ENCODE measurements at places on chromosomes 5 and 9. TPM values are rescaled to one million over a fixed set of nuclear protein-coding genes. Genes with fewer than 3 reads are reported as not detected.

Gene IL9
- not detected for total RNA-seq

Gene S100Z
- not detected for total RNA-seq

Gene JMY
- total RNA-seq = 9.7 TPM

Gene PCDHB4
- 1.7 TPM for total RNA-seq

Gene C9orf153
- 0.22 TPM for total RNA-seq

Gene COX7C
- total RNA-seq = 2,062 TPM

Gene PAPPA
- total RNA-seq = 1.2 TPM

Gene ROR2
- total RNA-seq = 0.43 TPM

Gene RNF183
- total RNA-seq = not detected

Gene GRM6
- total RNA-seq = not detected

Gene LCN15
- total RNA-seq = not detected

Gene MAP1B
- total RNA-seq = 49.7 TPM

Gene CYLC2
- not detected for total RNA-seq

Gene MSMP
- total RNA-seq = not detected

Gene DIRAS2
- not detected for total RNA-seq

Gene GNPDA1
- total RNA-seq = 22.7 TPM

Gene LRRC70
- total RNA-seq = 1.2 TPM

Gene NAIP
- 4.2 TPM for total RNA-seq

Gene NKD2
- total RNA-seq = 2.8 TPM

Gene PNPLA7
- total RNA-seq = 12.2 TPM

Gene CSF1R
- total RNA-seq = 19.5 TPM

Gene FAM151B
- total RNA-seq = 1.5 TPM

- no peak for DNase-seq
These were observed 62.4 kb downstream of the MAT2B start for GRCh38 chr5:163567811-163568210.

DNA sequence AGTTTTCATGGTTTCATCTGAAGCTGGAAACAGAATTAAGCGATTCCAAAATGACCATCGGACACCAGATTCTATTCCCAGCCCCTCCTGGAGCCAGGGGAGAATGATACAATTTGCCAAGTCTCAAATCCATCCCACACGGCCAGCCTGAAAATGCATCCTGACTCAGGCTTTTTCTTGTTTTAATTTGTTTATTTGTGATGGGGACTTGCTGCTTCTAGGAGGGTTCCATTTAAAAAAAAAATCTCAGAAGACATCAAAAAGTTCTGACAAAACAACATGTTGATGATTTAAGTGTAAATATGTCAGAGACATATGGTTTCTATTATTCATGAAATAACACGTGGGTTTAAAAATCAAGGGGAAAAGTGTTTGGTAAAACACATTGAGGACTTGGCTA lies 173.2 kb downstream of the GAS1 start:
- DNase-seq = no peak

GRCh38 chr9:105127863-105128220 lies 116.6 kb upstream of the SLC44A1 start:
- no peak for DNase-seq

DNA sequence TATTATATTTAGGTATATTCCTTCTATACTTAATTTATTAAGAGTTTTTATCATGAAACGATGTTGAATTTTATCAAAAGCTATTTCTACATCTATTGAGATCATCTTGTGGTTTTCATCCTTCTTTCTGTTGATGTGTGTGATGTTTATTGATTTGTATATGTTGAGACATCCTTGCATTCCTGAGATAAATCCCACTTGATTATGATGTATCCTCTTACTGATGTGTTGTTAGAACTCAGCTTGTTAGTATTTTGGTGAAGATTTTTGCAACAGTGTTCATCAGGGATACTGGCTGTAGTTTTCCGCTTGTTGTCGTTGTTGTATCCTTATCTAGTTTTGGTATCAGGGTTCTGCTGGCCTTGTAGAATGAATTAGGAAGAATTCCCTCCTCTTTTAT lies 213.6 kb downstream of the GDNF start:
- DNase-seq = no peak

DNA sequence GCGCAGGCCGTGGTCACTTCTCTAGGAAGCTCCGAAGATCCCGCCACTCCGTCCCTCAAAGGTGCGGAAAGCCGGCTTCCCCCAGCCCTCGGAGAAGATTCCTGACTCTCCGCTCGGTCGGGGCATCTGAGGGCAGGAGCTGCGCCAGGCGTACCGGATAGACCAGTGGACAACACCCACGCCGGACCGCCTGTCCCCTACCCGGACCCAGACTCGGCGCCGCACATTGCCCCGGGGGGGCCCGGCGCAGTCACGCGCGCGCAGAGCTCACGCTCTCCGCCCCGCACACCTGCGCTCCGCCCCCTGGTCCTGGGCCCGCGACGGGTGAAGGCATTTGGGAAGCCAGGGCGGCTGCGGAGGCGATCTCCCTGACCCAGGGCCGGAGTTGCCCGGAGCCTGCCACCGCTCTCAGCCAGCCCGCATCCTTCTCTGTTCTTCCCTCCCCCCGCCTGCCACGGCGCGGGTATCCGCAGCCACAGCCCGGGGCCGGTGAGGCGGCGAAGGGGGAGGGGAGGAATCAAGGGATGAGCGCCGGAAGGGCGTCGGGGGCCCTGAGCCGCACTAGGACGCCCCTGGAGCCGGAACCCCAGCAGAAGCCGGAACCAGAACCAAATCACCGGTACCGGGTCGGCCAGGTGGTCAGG lies 448 bp downstream of the RELL2 start:
- no peak for DNase-seq

- DNase-seq = peak; percentile 28
These were observed 4.0 kb downstream of the LPCAT1 start for GRCh38 chr5:1519631-1520210.

DNA sequence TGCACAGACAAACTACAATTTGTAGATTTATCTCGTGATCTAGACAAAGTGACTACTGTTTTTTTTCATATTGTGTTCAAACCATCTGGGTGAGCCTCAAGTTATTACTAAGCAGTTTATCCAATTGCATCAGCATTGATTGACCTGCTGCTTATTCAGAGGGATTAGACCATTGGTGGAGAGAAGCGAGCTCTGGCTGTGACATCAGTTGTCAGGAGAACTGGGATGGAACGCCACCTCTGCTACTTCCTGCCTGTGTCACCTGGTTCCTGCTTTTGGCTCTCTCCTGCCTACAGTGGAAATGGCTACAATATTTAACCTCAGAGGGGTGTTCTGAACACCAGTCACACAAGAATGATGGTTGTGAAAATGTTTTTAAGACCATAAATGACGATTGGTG lies 12.1 kb downstream of the NR4A3 start:
- DNase-seq = no peak

DNA sequence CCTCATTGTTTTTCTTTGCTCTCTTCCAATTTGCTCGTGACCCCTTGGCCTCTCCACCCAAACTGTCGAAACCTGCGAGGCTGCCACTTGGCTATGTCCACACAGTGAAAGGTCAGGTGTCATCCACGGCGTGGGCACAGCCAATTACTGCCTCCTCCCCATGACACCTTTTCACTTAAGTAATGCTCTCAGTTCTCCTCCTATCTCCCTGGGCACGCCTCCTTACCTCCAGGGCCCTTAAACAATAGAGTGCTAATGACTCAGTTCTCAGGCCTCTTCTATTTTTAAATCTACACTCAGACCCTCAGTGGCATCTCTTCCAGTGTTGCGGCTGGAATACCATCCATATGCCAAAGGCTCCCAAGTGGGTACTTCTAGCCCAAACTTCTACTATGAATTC lies 256.8 kb downstream of the ROR2 start:
- no peak for DNase-seq

- peak; percentile 54 for DNase-seq
These were observed 164.6 kb downstream of the CARTPT start for GRCh38 chr5:71883742-71884103.

- no peak for DNase-seq
These were observed 161.4 kb upstream of the DMRT1 start for GRCh38 chr9:680106-680505.

GRCh38 chr5:19322716-19323485 lies 665.1 kb downstream of the CDH18 start:
- no peak for DNase-seq

DNA sequence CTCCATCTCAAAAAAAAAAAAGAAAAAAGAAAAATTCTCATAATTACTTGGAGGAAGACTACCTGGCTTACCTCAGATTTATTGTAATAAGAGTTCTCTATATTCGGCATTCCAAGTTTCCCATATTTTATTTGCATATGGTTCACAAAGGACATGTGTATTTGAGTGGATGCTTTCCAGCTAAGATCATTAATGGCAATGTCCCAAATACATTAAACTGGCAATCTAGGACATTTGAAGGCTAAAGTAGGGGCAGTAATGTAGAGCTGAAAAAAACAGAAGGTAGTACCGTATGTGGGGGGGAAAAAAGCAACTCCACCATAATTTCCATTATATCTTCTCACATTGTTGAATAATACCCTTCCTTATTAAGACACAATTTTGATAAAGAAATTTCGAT lies 4.9 kb downstream of the TUT7 start:
- no peak for DNase-seq

DNA sequence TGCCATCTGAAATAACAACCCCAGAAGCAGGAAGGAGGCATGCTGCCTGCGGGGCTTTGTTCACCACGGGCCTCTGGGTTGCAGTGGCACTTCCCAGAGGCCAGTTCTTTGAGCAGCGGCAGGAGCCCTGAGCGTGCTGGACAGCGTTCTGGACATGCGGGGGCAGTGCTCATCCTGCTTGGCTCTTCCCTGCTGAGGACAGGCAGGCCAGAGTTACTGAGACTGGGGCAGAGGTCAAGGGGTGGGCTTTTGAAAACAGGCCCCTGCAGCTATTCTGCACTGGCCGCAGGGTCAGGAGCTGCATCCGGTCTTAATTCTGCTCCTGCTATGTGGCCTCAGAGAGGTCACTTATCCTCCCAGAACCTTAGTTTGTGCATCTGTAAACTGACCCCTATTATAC lies 258.6 kb downstream of the FSTL4 start:
- DNase-seq = no peak

GRCh38 chr9:124716808-124717207 lies 54.3 kb downstream of the NR6A1 start:
- no peak for DNase-seq

DNA sequence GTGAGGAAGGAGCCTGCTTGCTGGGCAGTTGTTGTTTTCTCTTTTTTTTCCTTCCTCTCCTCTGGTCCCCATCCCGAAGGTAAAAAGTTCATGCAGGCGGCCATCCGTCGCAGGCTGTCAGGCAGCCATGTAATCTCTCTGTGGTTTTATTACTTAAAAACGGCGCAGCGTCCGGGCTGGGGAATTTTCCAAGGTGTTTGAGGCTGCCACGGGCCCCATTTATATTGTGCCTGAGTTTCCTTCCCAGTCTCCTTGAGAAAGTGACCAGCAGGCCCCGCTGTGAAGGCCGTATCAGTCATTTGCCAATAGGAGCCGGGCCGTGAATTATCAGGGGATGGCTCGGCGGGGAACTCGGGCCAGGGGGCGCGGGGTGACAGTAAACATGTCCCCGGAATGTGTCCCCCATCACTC lies 289.7 kb downstream of the PBX3 start:
- DNase-seq = peak; percentile 37

GRCh38 chr5:159059722-159060121 lies 40.0 kb downstream of the EBF1 start:
- DNase-seq = no peak

GRCh38 chr5:123273984-123274383 lies 149.2 kb downstream of the CEP120 start:
- no peak for DNase-seq

DNA sequence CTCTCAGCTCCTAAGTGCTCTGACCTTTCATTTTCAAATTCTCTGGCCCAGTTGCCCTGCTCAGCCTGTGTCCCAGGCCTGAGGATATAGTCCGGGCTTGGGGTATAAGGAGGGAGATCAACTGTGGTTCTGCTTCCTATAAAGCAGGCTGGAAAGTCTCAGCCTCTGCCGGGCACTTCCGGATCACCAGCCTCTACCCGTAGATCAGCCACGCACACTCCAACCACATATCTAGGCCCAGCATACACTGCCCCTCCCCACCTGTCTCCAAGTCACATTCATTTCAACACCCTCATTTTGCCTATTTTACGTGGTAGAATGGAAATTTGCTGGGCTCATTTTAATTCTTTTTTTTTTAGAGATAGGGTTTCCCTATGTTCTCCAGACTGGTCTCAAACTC lies 3.1 kb downstream of the ZER1 start:
- DNase-seq = no peak

- no peak for DNase-seq
These were observed 300.6 kb downstream of the PARP8 start for GRCh38 chr5:50967009-50967562.

- DNase-seq = no peak
These were observed 10.5 kb upstream of the GCNT1 start for GRCh38 chr9:76448501-76448900.

DNA sequence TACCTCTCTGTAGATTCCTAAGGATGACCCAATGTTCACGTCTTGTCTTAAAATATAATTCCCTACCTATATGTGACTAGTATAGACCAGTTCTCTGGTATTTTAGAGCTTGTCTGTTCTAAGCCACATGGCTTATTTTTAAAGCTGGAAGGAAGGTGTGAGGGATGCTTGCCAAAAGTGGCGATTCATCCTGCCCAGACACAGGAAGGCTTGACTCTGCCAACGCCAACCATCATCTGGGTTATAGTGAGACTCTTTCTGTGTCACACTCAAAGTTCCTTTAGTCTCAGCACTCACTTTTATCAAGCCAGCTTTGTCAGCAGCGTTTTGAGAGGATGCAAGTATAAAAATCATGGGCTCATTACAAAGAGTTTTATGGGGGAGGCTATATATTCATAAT lies 500.0 kb downstream of the PTPRD start:
- DNase-seq = peak; percentile 29

DNA sequence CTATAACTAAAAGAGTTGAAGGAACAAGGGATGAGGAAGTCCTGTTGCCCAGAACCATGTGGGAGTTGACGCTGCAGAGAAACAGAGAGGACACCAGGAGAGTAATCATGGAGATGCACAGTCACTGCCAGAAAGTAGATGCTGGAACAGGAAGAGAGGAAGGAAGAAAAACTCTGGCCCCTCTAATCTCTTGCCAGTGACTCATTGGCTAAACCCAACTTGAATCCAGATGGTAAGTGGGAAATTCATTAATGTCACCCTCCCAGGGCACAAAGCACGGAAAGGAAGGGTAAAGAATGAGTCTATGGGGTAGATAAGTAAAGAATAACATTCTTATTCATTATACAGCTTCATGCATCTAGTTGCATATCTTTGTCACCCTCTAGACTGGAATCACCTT lies 631.9 kb downstream of the PRELID2 start:
- DNase-seq = no peak

GRCh38 chr9:7523426-7524043 lies 276.0 kb downstream of the DMAC1 start:
- no peak for DNase-seq

DNA sequence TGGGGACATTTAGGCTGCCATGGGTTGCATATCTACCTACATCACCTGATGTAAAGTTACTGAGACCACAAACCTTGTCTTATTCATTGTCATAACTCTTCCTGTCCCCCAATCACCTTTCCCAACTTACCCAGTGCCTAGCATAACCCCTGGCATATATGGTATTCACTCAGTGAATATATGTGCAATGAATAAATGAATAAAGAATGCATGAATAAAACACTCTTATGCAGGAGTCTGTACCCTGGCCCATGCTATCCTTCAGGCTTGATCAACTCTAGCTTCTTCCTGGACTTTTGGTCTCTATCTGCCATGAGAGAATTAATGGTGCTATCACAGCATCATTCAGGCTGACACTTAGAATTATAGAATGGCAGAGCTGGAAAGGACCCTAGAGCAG lies 285.2 kb downstream of the SMARCA2 start:
- DNase-seq = no peak

- no peak for DNase-seq
These were observed 161.3 kb downstream of the LPAR1 start for GRCh38 chr9:110876929-110877328.

Data from Right ventricle myocardium superior (tissue), 1 donor.